ENCODE measurements at places on chromosomes 3 and 15.

DNA sequence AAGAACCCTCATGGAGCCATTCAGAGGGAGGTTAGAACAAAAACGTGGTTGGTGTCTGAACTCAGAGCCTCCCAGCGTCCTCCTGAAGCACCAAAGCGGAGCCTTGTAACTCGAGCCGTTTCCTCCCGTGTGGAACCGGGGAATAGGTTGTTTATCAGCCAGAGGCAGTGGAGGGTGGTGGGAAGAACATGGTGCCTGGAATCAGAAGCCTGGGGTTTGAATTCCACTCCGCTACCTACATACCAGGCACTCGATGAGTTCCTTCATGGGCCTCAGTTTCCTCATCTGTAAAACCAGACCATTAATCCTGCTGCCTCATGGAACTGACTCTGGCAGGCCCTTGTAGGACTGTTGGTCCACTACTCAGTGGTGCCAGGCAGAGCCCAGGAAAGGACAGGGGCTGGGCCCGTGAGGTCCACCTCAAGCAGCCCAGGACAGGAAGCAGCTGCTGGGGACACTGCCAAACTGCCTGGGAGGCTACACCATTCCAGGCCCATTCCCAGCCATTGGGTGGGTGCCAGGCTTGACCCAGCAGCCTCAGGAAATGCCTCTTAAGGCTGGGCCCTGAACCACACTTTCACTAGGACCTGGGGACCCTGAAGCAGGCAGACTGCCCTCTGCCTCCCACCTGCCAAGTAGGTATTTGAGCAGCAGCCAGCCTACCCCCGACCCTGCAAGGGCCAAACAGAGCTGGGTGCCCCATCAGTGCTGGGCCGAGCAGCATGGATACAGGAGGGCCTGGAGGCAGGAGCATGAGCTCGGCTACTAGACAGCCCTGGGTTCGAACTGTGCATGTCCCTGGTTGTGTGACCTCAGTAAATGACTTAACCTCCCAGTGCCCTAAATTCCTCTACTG, 33.4 kb downstream of the PRKCD start:
- no peak for DNase-seq

DNA sequence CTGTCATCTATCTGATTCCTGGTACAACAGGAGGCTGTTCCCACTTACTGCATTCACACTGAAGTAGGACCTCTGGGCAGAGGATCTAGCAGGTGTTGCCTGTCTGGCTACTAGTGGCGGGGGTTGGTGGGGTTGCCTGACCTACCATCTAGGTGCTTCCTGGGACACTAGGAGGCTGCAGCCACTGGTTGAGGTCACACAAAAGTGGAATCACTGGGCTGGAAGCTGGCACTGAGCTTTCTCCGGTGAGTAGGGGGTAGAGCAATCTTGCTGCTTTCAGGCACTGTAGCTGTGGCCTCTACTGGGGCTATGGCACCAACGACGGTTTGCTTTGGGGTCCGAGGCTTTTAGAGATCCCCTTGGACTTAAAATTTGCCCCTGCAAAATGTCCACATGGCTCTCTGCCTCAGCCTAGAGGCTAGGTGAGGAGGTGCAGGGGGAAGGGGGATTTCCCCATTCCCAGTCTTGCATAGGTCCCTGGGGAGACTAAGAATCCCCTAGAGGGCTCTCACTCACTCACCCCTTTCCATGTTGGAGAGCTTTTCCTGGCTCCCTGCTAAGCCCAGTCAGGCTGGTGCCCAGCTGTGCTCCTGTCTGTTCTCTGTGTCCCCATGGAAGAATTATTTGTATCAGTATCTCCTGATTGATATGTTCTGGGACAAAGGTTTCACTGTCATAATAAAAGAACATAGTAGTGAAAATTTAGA, 397.7 kb upstream of the EPHA6 start:
- DNase-seq, result no peak

DNA sequence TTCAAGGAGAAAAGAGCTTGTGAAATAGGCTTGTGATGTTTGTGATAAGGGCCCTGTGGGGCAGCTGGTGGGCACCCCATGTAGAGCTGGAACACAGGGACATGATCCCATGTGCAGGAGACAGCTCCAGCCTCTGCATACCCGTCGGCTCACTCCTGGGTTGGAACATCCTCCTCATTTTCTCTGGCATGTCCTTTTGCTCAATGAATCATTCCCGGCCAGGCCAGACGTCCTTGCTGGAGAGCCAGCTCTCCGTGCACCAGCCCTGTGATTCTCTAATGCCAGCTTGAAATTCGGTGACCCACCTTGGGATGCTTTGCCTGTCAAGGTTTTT, 77.3 kb downstream of the SMAD3 start:
- DNase-seq, result peak; percentile 66

- DNase-seq, result peak; percentile 27
Observed at GRCh38 chr15:59532770-59533379, 78.7 kb upstream of the GCNT3 start.
